SK-N-MC (cell line): ENCODE measurements at places on chromosomes 13 and 19.

DNA sequence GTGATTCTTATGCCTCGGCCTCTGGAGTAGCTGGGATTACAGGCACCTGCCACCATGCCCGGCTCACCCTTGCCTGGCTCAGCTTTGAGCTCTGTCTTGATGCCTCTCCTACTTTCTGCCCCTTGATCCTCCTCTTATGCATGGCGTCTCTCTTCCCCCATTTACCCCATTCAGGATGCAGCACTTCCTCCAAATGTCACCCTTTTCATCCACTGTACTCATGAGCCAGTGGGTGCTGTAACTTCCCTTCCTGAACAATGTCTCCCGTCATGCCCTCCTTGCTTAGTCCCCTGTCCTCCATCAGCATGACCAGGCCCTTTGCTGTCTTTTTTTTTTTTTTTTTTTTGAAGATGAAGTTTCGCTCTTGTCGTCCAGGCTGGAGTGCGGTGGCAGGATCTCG, 3.4 kb upstream of the SIGLEC9 start:
- no peak for DNase-seq

- no peak for DNase-seq
Observed at GRCh38 chr19:46480415-46480814, 9.1 kb upstream of the PNMA8A start.

GRCh38 chr19:28497137-28497536, 715.8 kb downstream of the UQCRFS1 start:
- DNase-seq = no peak

- no peak for DNase-seq
Observed at GRCh38 chr13:27960362-27961226, 8.5 kb downstream of the CDX2 start.

- DNase-seq = no peak
Observed at GRCh38 chr13:37615276-37615675, 16.7 kb upstream of the POSTN start.

DNA sequence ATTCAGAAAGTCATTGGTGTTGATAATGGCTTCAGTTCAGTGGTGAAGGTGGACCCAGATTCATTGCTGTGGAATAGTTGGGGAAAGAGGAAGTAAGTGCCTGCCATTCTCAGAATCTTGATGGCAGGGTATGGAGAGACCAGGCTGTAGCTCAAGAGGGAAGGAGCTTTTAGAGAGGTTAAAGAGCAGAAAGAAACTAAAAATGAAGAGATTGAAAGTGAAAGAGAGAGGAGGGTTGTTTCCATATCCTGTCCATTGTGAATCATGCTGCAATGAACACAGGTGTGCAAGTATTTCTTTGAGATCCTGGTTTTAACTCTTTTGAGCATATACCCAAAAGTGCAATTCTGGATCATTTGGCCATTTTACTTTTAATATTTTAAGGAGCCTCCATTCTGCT, 12.5 kb downstream of the GJB6 start:
- DNase-seq = no peak

DNA sequence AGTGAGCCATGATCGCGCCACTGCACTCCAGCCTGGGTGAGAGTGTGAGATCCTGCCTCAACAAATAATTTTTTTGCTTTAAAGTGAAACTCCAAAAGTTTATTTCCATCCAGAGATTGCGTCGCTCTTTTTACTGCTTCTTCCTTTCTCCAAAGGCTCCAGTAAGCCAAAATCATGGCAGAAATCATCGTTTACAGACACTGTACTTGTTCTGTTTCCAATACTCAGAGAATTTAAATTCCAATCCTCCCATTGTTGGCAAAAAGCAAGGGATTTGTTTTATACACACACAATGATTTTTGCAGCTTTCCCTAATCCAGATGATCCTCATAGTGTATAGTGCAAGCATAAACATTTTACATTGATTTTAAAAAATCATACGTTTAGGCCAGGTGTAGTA, 15.3 kb downstream of the FBXO27 start:
- no peak for DNase-seq

DNA sequence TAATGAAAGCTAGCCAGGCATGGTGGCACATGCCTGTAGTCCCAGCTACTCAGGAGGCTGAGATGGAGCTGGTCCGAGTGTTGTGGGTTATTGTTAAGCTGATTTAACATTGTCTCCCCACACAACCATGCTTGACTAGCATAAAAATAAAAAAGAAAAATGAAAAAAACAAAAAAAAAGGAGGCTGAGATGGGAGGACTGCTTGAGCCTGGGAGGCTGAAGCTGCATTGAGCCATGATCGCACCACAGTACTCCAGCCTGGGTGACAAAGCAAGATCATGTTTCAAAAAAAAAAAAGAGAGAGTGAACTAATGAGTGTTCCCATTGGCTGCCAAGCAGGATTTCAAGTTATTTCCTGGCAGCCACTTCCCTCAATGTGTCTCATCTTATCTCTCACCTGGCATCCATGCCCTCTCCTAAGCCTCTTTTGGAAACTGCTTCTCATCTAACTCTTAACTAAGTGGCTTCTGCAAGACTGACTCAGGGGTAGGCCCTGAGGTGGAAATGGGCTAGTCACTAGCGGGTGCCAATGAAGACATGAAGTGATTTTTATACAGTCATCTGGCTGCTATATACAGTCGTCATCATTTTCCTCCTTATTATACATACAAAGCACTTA, 4.9 kb downstream of the THAP8 start:
- no peak for DNase-seq

DNA sequence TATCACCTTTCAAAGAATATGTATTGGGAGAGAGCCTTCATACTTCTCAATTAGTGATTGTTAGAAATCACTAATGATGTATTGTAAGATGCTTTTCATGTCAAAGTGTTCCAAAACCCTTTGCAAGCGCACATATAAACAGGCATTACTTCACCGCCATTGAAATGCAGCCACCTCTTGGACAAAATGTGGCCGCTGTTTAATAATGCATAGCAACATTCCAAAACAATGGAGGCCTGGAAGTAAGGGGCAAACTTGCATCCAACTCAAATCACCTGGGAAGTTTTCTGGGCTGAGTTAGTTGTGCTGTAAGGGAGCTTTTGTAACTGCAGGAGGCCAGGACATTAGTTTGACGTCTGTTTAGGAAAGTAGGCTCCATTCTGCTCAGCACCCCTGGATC, 438.1 kb downstream of the FGF9 start:
- no peak for DNase-seq

DNA sequence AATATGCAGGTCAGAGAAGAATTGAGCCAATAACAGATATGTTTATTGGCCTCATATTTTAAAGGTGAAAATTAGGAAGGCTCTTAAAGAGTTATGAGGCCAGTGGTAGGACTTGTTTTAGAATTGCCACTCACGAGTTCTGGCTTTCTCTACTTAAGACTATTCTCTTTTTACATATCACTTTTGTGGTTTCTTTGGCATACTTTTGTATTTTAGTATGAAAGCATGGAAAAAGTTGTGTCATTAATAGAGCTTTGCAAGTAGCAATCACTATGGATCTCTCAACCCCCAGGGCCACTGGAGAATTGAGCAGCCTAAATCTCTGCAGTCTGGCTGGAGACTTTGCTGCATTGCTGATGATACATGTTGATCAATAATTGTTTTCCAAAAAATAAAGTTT, 64.6 kb upstream of the SOX21 start:
- no peak for DNase-seq

DNA sequence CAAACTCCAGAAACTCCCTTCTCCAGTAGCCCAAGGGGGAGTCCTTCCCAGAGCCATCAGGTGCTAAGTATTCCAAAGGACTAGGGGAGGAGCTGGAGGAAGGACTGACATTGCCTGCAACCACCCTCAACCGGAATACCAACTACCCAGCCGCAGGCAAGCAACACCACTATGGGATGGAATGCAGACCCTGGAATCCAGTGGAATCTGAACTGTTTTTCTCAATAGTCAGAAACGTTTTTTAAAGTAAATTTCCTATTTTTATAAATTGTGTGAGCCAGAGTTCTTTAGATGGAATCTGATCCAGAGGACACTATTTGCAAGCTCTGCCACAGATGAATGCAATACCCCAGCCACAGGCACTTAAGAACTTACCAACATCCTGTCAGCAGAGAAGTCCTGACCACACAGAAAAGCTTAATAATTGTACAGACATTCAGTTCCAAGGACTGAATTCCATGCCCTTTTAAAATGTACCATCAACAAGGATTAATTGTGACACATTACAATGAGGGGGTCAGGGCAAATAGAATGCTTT, 92.1 kb downstream of the USP12 start:
- DNase-seq = peak; percentile 10

DNA sequence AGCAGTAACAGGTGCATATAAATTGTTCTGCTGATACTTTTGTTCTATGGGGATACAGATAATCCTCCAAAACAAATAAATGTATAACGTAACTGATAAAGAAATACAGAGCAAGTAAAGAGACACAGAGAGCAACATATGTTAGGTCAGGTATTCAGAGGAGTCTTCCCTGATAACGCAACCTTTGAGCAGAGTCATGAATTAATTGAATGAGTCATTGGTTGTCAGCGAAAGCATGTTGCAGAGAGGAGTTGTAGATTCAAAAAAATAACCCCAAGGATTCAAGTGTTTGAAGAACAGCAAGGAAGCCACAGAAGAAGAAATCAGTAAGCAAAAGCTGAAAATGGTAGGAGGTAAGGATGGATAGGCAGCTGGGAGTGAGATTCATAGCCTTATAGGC, 245.2 kb downstream of the TBC1D4 start:
- DNase-seq = no peak

DNA sequence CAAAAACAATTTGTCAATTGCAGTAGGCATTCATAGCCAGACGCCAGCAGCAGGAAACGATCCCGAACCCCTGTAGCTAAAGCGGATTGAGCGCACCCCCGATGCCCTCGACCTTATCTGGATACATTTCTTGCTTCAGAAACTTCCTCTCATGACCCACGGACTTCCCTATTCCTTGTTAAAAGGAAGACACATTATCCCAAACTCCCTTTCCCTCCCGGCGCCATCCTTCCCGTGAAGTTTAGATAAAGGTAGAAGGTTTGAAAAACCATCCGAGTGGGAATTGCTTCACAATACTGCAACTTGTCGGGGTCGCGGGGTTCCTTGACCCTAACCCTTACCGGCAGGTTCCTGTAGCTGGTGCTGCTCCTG, 977 bp downstream of the PCDH20 start:
- no peak for DNase-seq

DNA sequence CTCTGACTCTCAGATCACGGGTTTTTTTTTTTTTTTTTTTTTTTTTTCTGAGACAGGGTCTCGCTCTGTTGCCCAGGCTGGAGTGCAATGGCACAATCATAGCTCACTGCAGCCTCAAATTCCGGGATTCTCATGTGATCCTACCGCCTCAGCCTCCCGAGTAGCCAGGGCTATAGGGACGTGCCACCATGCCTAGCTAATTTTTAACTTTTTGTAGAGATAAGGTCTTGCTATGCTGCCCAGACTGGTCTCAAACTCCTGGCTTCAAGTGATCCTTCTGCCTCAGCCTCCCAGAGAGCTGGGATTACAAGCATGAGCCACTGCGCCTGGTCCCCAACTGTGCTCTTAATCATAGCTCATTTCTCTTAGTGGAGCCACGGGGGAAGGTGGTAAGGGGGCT, 4.6 kb upstream of the GRAMD1A start:
- DNase-seq = no peak

- no peak for DNase-seq
Observed at GRCh38 chr19:2636897-2637683, 65.4 kb downstream of the GNG7 start.

DNA sequence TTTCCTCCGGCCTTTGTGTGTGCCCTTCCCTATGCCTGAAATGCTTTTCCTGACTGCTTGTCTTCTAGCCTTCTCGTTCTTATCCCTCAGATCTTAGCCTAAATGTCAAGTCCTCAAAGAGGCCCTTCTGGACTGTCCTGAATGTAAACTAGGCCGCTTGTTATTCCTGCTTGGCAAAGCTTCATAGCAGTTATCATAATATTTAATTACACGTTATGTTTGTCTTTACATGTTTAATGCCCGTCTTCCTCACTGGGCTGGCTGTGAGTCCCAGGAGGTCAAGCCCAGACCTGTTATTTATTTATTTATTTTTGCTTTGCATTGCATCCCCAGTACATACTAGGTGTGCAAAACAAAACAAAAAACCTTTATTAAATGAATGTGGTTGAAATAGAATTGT, 62.7 kb downstream of the SIPA1L3 start:
- no peak for DNase-seq

DNA sequence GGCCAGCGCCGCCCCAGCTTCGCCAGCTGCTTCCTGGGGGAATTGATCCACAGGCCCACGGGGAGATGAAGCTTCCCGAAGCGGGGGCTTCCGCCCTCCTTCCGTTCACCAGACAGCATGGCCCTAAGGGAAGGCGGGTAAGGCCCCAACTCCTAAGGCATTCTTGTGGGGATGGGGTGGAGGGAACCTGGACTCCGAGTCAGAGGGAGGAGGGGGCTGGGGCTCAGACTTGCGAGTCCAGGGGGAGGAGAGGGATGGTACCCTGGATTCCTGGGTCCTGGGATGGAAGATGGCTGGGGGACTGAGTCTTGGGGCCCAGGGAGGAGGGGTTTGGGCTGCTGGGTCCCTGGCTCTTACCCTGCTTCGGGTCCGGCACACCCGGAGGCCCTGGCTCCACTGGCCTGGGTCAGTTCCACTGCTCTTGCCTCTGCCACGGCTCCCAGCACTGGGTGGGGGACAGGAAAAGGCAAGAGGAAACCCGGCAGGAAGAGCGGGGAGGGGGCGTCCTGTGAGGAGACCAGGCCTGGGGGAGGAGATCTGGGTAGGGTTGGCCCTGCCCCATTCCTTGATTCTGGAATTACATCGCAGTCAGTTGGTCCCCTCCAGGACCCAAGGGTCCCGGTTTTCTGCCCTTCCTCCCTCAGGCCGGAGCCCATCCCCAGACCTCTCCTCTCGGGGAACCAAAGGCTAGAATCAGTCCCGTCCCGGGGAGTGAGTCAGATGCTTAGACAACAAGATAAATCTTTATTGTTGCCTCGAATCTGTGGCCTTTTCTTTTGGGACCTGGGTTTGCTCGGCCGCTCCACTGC, at the start of gene RASIP1:
Gene RASIP1, minus strand, starts transcription at position 447 of the 809 bp plus-strand sequence. Its CDS starts 328 bp downstream, at position 119.
- DNase-seq = no peak

DNA sequence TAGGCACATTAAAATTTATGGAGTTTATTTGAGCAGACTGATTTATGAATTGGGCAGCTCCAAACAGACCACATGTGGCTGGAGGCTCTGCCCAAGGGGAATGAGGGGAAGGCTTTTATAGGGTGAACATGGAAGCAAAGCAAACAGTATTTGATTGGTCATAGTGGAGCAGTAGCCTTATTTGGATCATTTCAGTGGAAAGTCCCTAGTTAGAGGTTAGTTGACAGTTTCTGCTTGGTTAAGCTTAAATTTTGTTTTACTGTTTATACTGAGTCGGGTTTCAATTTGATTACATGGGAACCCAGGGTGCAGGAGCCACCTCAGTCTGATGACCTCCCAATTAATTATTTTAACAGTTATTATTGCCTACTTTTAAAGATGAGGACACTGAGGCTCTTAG, 140.5 kb downstream of the NDFIP2 start:
- no peak for DNase-seq

DNA sequence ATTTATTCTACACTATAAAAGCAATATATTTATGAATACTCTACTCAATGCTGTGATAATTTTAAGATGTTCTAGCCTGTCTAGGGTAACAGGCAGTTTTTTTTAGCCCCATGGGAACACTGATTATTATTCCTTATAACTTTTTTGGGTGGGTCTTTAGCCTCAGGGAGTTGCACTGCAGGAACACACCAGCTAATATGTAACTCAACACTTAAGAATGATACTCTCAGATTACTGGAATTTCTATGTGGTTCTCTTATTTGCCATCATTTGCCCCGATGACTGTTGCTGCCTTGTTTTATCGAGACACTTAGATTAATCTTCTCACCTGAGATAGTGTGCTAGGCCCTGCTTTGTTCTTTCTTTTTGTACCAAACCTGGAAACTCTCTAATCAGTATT, 396.9 kb upstream of the SLITRK1 start:
- peak; percentile 16 for DNase-seq
